ENCODE measurements at places on chromosomes 3 and 15. TPM values are rescaled to one million over a fixed set of nuclear protein-coding genes. Genes with fewer than 3 reads are reported as not detected.

Gene PTX3
- total RNA-seq: 466 TPM

Gene CCR2
- total RNA-seq: not detected

Gene PLS1
- 0.85 TPM for total RNA-seq

Gene HIGD2B
- not detected for total RNA-seq

Gene TUBGCP5
- total RNA-seq: 25.8 TPM

Gene MESP2
- total RNA-seq: not detected

Gene RAD51
- total RNA-seq: 10.7 TPM

Gene ZNF774
- 1.4 TPM for total RNA-seq

Gene SEMA6D
- total RNA-seq: 2.9 TPM

Gene GMNC
- total RNA-seq: not detected

Gene TBC1D5
- total RNA-seq: 104 TPM

Gene ATP2B2
- not detected for total RNA-seq

Gene TMEM212
- total RNA-seq: not detected

Gene LRRN1
- not detected for total RNA-seq

Gene CEMIP
- 0.85 TPM for total RNA-seq

Gene MAP1A
- 0.34 TPM for total RNA-seq

Gene FANCI
- 23.1 TPM for total RNA-seq

Gene FXR1
- total RNA-seq: 177 TPM
